Posterior vena cava (tissue), 2 donors: ENCODE measurements at places on chromosomes 16 and 17. TPM values are rescaled to one million over a fixed set of nuclear protein-coding genes. Genes with fewer than 3 reads are reported as not detected.

Gene SCIMP
- total RNA-seq = 4.5 TPM

Gene DLG4
- total RNA-seq = 21.2 TPM

Gene CDRT4
- 4.5 TPM for total RNA-seq

Gene CACNG3
- total RNA-seq = not detected

Gene TMED6
- 0.51 TPM for total RNA-seq

Gene DCTN5
- total RNA-seq = 48.2 TPM

Gene SLC43A2
- total RNA-seq = 9.5 TPM

Gene NPW
- not detected for total RNA-seq

Gene RNF222
- not detected for total RNA-seq

Gene LDAF1
- total RNA-seq = 39.8 TPM

Gene CBX8
- total RNA-seq = 4.4 TPM

Gene PLEKHG4
- total RNA-seq = 3.2 TPM

Gene CCT6B
- total RNA-seq = 1.8 TPM

Gene FOXN1
- total RNA-seq = not detected

Gene JMJD6
- 32.1 TPM for total RNA-seq

Gene SLC13A2
- total RNA-seq = 0.14 TPM

Gene KRTAP3-1
- not detected for total RNA-seq

Gene CCL14
- 22.6 TPM for total RNA-seq

Gene CTRL
- 1.1 TPM for total RNA-seq

Gene B3GNT9
- 22.0 TPM for total RNA-seq

Gene UQCRC2
- 147 TPM for total RNA-seq

Gene MLYCD
- 5.5 TPM for total RNA-seq

Gene ITFG1
- 43.7 TPM for total RNA-seq

Gene PDP2
- 5.5 TPM for total RNA-seq

Gene KCNJ2
- 3.2 TPM for total RNA-seq

Gene NDEL1
- total RNA-seq = 60.8 TPM

Gene CLEC18A
- total RNA-seq = not detected

Gene TBC1D3G
- total RNA-seq = not detected

Gene ERN2
- total RNA-seq = not detected

Gene ZP2
- not detected for total RNA-seq

Gene CCL4L2
- not detected for total RNA-seq

Gene IRF8
- total RNA-seq = 18.7 TPM

Gene ARHGAP44
- 6.0 TPM for total RNA-seq

Gene P2RX1
- 71.0 TPM for total RNA-seq

Gene TMIGD1
- not detected for total RNA-seq

Gene MMP25
- total RNA-seq = 5.6 TPM

Gene ITGAD
- 0.24 TPM for total RNA-seq

Gene SMIM5
- total RNA-seq = 0.97 TPM

Gene CCNF
- total RNA-seq = 1.3 TPM
